ENCODE measurements at places on chromosomes 6 and 20.

GRCh38 chr6:12276930-12277315, 13.2 kb upstream of the EDN1 start:
- DNase-seq, result no peak

DNA sequence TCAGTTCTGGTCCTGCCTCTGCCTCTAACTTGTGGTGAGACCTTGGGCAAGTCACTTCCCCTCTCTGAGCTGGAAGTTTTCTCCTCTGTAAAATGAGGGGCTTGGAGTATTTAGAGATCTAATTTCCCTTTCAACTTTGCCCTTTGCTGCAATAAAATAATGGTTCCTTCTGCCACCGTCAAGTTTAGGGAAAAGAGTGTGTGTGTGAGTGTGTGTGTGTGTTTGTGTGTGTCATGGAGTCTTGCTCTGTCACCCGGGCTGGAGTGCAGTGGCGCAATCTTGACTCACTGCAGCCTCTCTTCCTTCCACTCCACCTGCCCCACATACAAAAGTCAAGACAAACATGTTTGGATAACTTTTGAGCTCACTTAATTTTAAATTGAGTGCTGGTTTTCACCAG, 39.2 kb upstream of the PIM1 start:
- DNase-seq, result no peak

DNA sequence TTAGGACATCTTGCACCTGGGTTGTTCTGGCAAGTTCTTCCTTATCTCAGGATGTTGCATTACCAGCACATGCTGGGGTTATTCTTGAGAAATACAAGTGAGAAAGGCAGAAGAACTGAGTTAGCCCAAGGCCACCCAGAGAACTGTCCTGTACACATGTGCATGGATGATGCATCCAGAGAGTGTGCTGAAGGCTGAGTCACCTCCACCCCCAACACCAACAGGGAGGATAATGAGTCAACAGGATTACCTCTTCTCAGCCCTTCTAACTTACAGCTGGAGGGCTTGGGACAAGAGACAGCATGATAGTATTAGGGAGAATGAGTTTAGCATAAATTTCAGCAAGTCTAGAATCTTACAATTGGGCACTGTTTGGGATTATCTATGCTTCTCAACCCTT, 8.5 kb downstream of the SCGN start:
- no peak for DNase-seq

GRCh38 chr6:142561511-142562265, 259.9 kb downstream of the ADGRG6 start:
- DNase-seq, result no peak

DNA sequence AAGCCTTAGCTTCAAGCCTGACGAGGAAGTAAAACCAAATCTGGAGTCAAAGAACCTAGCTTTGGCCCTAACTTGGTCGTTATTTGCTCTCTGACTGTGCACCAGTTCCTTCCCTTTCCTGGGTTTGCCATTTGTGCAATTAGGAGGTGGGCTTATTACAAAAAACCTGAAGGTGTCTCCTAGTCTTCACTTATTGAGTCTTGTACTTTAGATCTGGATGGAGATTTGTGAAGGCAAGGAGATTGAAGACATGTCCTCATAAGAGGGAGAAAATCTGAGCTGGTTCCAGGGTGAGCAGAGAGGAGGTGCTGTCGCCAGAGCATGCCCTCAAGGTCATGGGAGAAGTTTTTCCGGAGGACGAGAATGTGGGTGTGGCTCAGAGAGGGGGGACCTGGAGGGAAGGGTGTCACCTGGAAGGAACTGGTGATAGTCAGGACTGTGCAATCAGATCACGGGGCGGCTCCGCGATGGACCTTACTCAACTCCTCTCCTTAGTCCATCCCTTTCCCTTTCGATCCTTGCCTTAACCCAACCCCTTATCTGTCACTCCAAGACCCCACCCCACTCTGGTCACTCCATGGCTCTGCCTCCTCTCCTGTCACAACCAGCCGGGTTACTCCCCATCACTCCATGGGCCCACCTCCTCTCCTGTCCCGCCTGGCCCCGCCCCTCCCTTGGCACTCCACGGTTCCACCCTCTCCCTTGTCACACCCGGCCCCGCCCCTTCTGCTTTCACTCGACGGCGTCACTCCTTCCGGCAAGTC, 588 bp upstream of the ACSS2 start:
- DNase-seq, result peak; percentile 91

GRCh38 chr6:159002432-159003155, 2.6 kb upstream of the RSPH3 start:
- no peak for DNase-seq

GRCh38 chr6:80174900-80175572, 68.6 kb downstream of the BCKDHB start:
- DNase-seq, result no peak

GRCh38 chr6:100103931-100104330, 109.9 kb upstream of the MCHR2 start:
- DNase-seq, result no peak

All from NCI-H1436 treated with DMSO at 0.1 percent for 48 hours (cell line).